ENCODE measurements at places on chromosomes 2 and 18. TPM values are rescaled to one million over a fixed set of nuclear protein-coding genes. Genes with fewer than 3 reads are reported as not detected.

The LHCGR gene
- not detected for total RNA-seq

The NAT8 gene
- total RNA-seq: not detected

The PRSS56 gene
- not detected for total RNA-seq

The MARCO gene
- total RNA-seq: not detected

The FHOD3 gene
- total RNA-seq: 18.7 TPM

The CNDP1 gene
- not detected for total RNA-seq

The SPP2 gene
- total RNA-seq: not detected

The CD207 gene
- total RNA-seq: not detected

The NOSTRIN gene
- total RNA-seq: 0.42 TPM

The IRS1 gene
- total RNA-seq: 27.2 TPM

The CDKL4 gene
- not detected for total RNA-seq

The B3GNT7 gene
- 0.28 TPM for total RNA-seq

The LIMS4 gene
- not detected for total RNA-seq

The EVA1A gene
- 26.4 TPM for total RNA-seq

The OXER1 gene
- total RNA-seq: not detected

The SNORC gene
- 0.88 TPM for total RNA-seq

The ANKRD30B gene
- total RNA-seq: not detected

The ABI2 gene
- 13.8 TPM for total RNA-seq

The LRATD1 gene
- total RNA-seq: 44.7 TPM

The GPR75 gene
- 0.78 TPM for total RNA-seq

All from airway epithelial cell (primary cell).